ENCODE measurements at places on chromosomes 4 and X.

DNA sequence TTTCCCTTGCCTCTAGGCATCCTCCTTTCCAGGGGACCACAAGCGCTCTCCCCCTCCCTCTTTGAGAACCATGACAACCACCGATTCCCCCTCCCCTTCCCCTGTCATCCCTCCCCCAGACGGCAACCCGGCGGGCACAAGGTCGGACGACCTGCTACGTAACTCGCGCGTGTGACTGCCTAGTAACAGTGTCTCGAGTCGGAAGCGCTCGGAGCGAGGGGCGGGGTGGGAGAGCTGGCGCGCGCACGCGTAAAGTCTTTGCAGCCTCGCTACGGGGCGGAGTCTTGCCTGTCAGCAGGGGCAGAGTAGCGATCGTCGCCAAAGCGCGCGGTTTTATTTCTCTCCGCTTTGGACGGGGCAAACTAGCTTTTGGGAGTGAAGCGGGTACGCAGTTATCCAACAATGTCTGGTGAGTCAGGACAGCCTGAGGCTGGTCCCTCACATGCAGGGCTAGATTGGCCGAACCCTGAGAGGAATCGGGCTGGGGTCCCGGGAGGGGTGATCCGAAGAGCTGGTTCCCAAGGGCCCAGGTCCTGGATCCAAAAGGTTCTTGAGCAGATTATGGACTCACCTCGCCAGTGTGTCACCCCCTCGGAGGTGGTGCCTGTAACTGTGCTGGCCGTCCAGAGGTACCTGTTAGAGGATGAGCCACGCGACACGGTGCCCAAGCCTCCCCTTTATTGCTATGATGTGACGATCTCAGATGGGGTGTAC is at the start of gene RADX:
RADX (plus strand) TSS at position 300 of the 714 bp plus-strand sequence; CDS start at position 403, 103 bp downstream.
- peak; percentile 32 for DNase-seq

GRCh38 chrX:456551-457291 is 70.0 kb upstream of the PPP2R3B start:
- DNase-seq, result no peak

GRCh38 chrX:151821226-151821625 is 86.7 kb downstream of the CNGA2 start:
- no peak for DNase-seq

GRCh38 chr4:170229006-170229405 is 139.2 kb upstream of the AADAT start:
- DNase-seq, result no peak

- no peak for DNase-seq
Measured at GRCh38 chr4:184016759-184017668, 111.9 kb downstream of the STOX2 start.

GRCh38 chrX:119999087-119999634 is 55.6 kb upstream of the NKAP start:
- no peak for DNase-seq

DNA sequence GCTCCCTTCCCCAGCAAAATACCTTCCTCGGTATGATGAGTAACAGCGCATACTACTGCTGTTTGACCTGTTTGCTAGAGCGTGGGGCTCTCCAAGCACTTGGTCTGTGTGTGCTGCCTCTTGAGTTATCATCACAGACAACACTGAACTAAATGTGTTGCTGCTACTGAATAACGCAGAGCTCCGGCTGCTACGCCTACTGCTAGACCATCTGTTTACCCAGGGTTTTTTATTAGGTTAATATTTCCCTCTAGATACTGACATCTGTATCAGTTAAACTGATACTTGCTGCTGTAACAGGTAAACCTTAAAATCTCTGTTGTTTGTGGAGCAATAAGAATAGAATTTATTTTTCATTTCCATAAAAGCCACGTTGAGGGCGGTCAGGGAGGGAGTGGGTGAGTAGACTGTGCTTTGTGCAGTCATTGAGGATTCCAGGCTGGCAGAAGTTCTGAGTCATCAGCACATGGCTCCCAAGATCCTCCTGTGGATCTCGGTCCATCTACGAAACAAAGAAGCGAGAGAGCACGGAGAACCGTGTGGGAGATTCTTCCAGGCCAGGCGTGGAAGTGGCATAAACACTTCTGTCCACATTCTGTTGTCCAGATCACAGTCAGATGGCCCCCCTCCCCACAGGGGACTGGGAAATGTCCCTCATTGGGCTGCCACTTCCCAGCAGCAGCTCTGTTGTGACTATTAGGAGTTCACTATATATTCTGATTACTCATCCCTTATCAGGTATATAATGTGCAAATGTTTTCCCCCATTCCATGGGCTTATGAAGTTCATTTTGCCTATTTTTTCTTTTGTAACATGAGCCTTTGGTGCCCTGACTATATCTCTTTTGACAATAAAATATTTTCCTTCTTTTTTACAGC is 14.1 kb downstream of the GRK4 start:
- DNase-seq, result no peak

- no peak for DNase-seq
Measured at GRCh38 chr4:1850276-1850675, 5.7 kb downstream of the LETM1 start.

DNA sequence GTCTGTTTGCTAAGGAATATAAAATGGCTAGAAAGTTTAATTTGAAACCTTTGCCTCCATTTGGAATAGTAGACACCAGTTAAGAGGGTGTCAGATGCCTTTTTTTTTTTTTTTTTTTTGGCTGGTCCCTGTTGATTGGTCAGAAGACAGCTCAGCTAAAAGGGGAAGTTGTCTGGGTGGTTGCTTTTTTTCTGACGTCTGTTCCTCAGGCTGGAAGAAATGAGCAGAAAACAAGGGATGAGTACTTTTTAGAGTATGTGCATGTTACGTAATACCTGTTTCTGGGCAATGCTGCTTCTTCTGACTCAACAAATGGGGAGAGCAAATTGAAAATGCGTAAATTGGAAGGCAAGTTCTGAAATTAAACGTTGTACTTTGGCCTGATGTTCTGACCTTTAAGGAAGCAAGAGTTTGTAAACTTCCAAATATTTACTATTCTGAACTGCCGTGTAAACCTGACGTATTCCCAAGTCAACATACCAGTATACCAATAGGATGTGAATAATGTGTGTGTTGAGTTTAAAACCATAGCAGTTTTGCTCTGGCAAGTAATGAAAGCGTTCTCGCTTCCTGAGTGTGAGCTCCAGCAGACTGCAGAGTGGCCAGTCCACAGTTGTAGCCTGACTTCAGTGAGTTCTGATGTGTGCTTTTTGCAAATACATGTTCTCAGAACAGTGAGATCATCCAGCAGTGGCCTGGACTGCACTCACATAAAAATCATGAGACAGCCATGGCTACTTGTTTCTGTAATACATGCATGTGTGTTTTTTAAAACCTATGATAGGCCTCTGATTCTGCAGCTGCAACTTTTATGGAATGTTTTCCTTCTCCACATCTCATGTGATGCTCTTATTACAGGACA is 1.7 kb downstream of the SAT1 start:
- DNase-seq, result peak; percentile 79

DNA sequence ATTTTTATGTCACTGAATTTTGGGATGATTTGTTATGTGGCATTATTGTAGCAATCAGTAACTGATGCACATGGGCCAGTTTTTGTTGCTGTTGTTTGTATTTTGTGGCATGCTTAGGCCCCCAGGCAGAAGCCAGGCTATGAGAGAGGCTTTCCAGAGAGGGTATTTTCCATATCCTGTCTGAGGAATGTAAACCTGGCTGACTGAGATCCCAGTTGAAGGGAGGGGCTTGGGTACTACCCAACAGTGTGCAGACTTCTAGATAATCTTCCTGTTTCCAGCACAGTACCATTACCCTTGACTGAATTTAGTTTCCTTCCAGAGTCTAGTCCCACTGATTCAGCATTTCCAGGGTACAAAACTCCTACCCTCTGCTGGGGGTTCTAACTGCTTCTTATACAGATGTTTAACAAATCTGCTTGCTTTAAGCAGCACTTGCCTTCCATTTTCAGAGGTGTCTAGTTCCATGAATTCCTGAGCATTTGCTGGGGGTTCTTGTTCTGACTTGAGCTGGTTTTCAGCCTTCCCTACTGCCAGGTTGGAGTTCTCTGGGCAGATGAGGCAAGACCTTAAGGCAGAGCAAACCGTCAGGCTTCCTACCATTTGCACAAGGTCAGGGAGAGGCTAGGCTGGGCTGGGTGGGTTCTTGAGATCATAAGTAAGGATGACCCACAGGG is 104.7 kb upstream of the EGFL6 start:
- DNase-seq, result no peak

DNA sequence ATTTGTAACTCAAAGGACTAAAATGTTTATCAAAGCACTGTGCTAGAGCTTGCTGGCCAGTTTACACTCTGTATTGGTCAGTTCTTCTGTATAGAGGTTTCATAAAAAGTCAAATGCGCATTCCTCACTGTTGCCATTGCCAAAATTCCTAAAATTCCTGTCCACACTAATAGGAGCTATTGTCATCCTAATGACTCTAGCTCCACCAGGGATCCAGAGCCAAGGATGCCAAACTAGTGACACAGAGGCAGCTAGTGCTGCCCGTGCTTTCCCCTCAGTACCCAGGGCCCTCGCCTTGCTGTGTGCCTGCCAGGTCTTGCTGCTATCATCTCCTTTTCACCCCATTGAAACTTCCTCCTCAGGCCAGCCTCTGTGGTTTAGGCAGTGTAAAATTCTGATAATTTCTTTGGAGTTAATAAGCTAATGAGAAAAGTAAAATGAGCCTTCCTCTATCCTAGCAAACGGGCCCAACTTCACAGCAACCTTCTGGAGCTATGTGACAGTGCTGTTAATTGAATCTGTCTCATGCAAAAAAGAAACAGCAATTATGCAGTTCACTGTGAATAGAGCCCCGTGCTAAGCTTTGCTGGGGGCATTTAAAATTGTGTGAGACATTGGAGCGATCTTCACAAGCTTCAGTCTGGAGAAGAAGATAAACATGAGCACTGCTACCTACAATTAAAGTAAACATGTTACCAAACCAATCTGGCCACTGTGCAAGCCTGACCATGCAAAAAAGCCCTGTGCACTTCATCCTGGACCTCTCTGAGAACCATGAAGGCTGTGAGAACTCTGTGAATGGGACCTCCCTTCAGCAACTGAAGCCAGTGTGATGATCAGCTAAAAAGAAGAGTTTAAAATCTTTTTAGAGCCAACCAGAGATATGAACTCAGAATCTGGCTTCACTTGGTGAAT is 43.1 kb upstream of the FGF2 start:
- DNase-seq, result no peak

DNA sequence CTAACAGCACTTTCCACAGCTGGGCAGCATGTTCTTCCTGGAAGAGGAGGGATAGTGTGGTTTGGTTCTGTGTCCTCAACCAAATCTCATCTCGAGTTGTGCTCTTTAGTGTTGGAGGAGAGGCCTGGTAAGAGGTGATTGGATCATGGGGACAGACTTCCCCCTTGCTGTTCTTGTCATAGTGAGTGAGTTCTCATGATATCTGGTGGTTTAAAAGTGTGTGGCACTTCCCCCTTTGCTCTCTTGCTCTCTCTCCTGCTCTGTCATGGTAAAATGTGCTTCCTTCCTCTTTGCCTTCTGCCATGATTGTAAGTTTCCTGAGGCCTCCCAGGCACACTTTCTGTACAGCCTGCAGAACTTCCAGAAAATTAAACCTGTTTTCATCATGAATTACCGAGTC is 133.7 kb upstream of the NDP start:
- DNase-seq, result peak; percentile 7

GRCh38 chr4:1293531-1293941 is 3.8 kb downstream of the MAEA start:
- no peak for DNase-seq

DNA sequence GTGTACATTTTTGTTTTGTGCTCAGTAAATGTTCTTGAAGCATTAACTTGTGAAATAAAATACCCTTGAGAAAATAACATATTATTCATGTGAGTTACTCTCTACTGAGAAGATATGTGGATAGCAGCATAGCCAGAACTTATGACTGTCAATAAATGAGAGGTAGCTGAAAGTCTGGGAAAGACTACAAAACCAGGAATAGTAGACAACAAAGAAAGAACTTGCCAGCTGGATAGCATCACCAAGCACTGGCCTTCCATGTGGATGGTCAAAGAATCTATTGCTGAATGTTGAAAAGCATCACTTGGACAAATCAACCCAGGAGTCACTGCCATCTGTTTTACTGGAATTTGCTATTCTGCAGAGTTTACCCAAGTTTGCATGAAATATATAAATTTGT is 650.0 kb upstream of the HTR2C start:
- no peak for DNase-seq

GRCh38 chr4:140049849-140050637 is 103.9 kb downstream of the MAML3 start:
- no peak for DNase-seq

DNA sequence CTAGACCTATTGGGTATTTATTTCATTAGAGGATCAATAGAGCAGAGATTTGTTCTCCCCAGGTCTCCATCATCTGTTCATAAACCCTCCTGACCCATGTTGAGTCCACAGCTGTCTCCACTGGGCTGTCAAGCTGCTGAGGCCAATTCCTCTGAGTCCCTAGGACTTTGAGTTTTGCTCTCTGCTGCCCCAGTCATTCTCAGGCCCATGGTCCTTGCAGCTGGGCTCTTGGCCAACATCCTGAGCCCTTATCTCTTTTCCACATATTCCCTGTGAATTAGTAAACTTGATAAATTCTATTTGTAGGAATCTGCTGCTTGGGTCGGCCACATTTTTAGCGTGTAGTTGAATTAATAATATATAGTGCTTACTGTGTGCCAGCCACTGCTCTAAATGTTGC is 41.9 kb downstream of the FHL1 start:
- no peak for DNase-seq

DNA sequence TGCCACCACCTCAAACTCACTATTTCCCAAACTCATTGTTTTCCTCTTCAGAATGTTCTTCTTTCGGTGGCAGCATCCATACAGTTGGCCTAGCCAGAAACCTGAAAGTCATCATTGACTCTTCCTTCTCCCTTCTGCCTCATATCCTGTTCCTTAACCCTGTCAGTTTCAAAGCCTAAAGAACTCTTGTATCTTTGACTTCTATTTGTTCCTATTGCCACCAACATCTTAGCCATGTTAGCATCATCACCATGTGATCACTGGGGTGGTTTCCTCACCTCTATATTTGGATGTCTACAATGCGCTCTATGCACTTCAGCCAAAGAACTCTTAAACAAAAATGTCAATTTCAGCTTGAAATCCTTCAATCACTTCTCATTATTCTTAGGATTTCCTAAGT is 29.0 kb downstream of the DDX60L start:
- no peak for DNase-seq

DNA sequence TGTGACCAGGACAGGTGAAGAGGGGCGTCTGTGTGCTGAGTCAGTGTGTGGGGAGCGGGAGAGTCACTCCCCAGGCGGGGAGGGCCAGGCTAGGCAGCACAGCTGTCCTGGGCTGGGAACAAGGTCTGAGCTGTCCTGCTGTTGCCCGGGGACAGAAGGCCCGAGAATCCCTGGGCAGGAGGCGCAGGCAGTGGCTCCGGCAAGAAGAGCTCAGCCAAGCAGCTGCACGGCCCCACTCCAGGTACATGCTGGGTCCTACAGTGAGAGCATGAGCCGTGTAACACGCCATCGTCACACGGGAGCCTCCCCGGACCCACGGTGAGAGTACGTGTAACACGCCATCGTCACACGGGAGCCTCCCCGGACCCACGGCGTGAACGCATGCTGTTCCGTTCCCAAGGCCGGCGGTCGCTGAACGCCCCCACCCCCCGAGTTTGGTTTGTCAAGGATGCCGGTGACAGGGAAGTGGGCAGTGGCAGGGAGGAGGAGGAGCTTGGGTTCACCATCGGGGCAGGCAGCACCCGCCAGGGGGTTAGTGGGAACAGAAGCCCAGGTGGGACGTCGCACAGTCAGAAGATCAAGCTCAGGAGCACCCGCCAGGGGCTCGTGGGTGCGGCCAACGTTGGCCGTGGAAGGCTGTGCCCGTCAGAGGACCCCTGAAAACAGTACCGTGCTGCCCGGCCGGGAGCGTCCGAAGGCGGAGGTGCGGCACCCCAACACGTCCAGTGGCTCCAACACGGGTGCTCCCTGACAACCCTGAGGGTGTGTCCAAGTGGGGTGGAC is 15.6 kb downstream of the PPP2R3B start:
- no peak for DNase-seq

GRCh38 chr4:182018691-182019090 is 224.5 kb upstream of the TENM3 start:
- DNase-seq, result no peak
